Stimulated activated CD8-positive, alpha-beta memory T cell treated with anti-CD3 and anti-CD28 coated beads, Interleukin-4, amount 100 ng/mL, for 4 hours (primary cell): ENCODE measurements at places on chromosomes 7 and 10.

GRCh38 chr7:85802211-85802610, 615.4 kb upstream of the SEMA3D start:
- DNase-seq = no peak

GRCh38 chr10:96473866-96474265, 39.9 kb downstream of the TLL2 start:
- no peak for DNase-seq

- peak; percentile 62 for DNase-seq
These were observed 21.6 kb upstream of the LIMK1 start for GRCh38 chr7:74061840-74062539.

- no peak for DNase-seq
These were observed 496 bp downstream of the BRI3 start for GRCh38 chr7:98281757-98282606.

DNA sequence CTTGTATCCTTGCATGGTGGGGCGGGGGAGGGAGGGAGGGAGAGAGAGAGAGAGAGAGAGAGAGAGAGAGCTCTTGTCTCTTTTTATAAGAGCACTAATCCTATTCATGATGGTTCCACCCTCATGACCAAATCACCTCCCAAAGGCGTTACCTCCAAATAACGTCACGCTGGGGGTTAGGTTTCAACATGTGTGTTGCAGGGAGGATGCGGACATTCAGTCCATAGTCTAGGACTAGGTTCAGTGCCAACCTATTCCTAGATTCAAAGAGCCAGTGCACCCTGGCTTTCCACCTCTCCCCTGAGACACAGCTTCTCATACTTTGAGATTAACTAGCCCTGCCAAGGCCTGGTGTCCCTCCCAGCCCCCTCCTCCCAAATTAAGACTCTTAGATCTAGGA, 123.0 kb downstream of the GRK5 start:
- no peak for DNase-seq

DNA sequence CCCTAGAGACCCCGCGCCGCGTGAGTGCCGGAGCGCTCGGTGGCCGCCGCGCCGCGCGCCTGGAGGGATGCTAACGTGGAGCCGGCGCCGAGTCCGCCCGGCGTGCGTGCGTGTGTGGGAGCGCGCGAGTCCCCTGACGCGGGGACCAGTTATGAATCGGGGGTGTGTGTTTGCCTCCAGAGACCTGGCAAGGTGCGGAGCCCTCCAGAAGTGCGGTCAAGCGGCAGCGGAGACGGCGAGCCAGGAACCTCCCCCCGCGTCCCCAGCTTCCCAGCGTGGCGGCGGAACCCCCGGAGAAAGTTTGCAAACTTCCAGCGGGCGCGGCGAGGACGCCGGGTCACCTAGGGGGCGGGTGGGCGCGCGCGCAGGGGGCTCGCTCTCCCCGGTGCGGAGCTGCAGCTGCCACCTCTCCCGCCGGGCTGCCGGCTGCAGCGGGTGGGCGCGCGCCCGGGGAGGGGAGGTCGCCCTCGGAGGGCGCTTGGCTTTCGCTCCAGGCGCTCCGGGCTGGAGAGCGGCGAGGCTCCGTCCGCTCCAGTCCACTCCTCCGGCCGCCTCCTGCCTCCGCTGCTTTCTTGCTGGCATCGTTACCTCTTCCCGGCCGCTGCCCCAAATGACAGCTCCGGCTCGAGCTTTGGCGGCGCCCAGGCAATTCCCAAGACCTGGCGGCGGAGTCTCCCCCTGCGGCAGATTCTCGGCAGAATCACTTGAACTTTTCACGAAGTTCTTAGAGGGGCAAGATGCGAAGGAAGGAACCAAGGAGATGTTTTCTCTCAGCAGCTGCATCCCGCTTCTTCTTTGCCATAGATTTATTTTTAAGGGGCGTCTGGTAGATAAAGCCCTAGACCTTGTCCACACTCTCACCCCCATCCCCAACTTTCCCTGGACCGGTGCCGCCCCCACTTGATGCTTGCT, 2.3 kb upstream of the CREB5 start:
- no peak for DNase-seq

DNA sequence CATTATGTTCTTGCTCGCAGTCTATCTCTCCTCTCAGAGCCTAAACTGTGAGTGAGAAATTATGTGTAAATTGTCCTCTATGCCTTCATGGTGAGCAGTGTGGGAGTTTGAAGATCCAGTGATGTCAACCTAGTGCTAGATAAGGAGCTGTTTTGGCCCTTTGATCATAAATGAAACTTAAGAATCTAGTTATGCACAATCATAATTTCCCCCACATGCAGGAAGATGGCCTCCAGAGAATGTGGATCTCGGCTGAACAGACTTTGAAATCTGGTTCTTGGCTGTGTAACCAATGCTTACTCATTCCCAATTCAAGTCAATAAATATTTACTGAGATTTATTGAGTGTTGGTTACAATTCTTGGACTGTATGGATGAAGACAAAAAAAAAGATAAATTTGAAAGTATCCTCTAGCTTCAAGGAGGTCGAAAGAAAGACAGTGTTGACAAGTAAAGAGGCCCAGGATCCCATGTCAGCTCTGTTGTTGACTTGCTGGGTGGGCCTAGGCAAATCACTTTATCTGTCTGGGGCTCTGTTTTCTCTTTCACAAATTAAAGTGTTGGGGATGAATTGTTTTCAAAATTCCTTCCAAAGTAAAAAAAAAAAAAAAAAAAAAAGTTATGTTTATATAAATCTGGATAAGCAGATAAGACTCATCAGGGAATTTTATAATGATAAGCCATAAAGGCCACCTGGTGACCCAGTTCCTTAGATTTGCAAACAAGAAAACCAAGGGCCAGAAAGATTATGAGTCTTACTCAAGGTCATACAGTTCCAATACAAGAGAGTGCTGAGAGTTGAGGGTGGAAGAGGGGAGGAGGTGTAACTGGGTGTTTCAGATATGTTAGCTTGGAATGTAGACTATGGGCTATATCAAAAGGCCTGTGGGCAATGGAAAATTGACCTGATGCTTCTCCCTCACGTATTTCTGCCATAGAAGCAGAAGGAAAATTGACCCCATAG, 969.9 kb downstream of the KCNMA1 start:
- DNase-seq = no peak

DNA sequence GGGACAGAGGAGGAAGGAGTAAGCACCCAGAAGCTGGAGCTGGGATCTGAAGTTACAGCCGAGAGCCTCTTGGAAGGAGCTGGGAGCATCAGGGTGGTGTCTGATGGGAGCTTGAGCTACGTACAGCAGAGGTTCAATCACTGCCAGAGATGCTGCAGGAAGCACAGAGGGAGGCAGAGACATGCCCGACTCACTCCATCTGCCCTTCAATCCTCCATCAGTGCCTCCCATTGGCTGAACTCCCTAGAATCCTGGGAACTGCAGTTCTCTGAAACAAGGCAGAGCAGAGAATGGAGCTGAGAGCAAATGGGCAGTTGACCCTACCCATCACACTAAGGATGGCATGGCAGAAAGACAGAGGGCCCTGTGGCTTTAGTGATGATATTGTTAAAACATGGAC, 40.0 kb upstream of the CTBP2 start:
- no peak for DNase-seq

DNA sequence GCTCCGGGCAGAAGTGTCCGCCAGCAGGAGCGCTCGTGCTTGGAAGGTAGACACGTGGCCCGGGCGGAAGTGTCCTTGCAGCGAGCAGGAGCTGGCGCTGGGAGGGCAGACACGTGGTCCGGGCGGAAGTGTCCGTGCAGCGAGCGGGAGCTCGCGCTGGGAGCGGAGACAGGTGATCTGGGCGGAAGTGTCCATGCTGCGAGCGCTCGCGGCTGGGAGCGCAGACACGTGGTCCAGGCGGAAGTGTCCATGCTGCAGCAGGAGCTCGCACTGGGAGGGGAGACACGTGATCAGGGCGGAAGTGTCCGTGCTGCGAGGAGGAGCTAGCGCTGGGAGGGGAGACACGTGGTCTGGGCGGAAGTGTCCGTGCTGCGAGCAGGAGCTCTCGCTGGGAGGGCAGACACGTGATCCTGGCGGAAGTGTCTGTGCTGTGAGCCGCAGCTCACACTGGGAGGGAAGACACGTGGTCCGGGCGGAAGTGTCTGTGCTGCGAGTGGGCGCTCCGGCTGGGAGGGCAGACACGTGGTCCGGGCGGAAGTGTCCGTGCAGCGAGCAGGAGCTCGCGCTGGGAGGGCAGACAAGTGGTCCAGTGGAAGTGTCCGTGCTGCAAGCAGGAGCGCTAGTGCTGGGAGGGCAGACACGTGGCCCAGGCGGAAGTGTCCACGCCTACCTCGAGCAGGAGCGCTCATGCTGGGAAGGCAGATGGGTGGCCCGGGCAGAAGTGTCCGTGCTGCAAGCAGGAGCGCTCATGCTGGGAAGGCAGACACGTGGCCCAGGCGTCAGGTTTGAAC, 41.1 kb upstream of the PRKAR1B start:
- no peak for DNase-seq

- DNase-seq = no peak
These were observed 42.7 kb downstream of the SNX10 start for GRCh38 chr7:26334166-26334859.

- DNase-seq = peak; percentile 26
These were observed 8.9 kb downstream of the SEC31B start for GRCh38 chr10:100510533-100511308.
